Midbrain (tissue), 1 donor: ENCODE measurements at places on chromosomes 7 and 10.

GRCh38 chr10:123575105-123575504, 91.0 kb upstream of the GPR26 start:
- no peak for DNase-seq

GRCh38 chr10:97575127-97575668, 2.6 kb downstream of the ANKRD2 start:
- no peak for DNase-seq

GRCh38 chr10:6114805-6115341, 26.0 kb downstream of the RBM17 start:
- DNase-seq: peak; percentile 75

DNA sequence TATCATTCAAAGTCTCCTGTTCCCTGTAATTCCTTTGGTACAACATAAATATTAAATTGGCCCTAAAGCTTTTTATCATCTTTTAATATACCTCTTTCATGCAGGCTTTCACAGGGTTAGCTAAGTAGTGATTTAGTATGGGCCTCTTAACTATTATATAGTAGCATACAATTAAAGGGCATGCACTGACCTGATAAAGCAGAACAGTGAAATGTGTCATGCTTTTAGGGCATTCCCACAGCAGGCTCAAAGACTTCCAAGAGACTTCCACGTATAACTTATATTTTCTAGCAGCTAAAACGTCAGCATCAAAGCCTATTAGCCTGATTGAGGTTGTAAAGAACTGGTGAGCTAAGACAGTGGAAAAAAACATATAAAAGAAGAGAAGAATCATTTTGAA, 35.3 kb downstream of the SAMD8 start:
- DNase-seq: no peak

- DNase-seq: no peak
Measured at GRCh38 chr7:87426160-87426559, 49.3 kb downstream of the ABCB4 start.

DNA sequence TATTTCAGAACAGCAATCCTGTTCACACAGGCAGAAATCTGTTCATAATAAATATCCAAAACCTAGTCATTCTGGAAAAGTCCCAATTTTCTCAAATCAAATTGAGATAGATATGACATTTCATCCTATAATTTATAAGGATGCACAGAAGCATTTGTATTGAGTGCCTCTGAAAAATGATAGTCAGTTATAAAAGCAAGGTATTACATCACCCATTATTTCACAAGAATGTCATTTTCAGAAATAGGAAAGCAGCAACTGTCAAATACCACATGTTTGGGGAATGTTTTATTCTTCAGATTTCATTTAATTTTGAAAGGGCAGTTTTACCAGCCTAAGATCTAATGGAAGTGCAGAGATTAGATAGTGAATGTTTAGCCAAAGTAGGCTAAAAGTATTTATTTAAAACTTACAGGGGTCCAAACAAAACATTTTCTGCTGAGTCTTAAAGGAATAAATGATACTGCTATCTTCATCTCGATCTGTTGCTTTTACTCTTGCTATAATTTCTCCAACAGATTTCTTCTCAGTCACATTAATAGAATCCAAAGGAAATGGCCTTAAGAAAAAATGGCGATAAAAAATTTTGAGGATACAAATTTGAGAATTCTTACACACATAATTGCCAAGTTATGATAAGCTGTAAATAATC, 185.8 kb downstream of the HGF start:
- no peak for DNase-seq

DNA sequence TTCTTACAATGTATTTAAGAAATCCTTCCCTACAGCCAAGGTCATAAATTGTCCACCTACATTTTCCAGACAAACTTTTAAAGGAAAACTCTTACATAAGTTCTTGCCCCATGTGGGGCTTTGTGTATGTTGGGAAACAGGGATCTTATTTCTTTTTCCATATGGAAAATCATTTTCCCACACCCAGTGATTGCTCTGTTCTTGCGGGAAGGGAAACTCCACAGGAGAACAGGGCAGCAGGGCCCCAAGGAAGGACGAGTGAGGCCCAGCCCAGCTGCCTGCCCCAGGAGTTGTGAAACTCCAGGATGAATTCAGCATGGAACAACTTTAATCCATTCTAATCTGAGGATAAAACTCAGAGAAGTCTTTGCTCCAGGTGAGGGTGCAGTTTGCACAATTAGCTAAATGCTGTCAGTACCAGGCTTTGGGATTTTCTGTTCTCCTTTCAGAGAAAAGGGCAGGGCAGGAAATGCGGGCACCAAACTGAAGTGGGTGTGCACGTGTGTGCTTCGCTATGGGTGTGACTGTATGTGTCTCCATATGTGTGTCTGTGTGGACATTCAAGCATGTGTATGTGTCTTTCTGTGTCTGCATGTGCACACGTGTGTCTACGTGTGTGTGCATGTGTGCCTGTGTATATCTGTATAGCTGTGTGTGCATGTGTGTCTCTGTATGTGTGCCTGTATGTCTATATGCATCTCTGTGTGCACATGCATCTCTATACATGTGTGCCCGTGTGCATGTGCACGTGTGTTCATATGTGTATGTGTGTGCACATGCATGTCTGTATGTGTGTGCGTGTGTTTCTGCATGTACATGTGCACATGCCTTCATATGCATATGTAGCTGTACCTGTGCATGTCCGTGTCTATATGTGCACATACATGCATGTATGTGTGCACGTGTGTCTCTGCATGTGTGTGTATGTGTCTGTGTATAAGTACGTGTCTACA, 102.0 kb upstream of the FAM20C start:
- DNase-seq: no peak

DNA sequence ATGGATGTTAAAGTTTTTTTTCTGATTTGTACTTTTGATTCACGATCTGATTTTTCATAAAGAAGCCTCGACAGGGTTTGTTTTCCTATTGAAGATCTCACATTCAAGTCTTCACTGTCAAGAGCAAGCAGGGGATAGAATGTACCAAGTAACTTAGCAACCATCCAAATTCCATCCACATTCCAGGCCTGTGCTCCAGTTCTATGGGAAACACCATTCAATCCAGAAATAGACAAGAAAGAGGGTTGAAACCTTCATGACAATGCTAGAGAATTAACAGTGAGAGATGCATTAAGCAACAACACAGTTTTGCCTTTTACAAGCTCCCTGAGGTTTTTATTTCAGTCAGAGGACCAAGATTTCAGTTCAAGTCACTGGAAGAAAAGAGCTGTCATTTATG, 300.2 kb downstream of the NEBL start:
- DNase-seq: no peak

GRCh38 chr7:16210171-16210570, 211.2 kb downstream of the CRPPA start:
- no peak for DNase-seq

DNA sequence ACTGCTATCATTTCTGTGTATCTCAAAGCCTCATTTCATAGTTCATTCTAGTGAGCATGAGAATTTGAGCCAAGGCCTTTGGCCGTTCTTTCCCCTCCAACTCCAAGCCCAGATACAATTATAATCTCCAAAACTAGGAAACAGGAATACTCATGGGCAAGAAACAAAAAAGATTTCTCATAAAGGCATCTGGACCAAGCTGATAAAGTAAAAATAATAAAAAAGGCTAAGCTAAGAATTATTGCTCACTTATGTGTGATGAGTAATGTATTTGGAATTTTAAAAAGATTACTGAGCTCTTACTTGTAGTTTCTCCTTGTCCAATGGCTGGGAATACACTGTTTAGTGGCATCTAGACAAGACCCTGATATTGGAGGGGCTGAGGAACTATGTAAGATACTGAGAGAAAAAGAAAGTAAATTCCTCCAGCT, 196.4 kb upstream of the POM121L12 start:
- no peak for DNase-seq

DNA sequence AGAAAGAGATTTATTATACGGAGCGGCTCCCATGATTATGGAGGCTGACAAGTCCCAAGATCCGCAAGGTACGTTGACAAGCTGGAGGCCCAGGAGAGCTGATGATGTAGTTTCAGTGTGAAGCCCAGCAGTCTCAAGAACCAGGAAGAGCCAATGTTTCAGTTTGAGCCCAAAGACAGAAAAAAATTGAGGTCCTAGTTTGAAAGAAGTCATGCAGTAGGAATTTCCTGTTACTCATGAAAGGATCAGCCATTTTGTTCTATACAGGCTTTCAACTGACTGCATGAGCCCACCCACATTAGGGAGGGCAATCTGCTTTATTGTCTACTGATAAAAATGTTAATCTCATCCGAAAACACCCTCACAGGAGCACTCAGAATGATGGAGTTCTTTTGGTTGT, 51.5 kb downstream of the CCDC71L start:
- no peak for DNase-seq

GRCh38 chr7:117715784-117716445, 157.3 kb downstream of the CTTNBP2 start:
- peak; percentile 83 for DNase-seq

GRCh38 chr7:33674804-33675411, 230.4 kb upstream of the BMPER start:
- no peak for DNase-seq

DNA sequence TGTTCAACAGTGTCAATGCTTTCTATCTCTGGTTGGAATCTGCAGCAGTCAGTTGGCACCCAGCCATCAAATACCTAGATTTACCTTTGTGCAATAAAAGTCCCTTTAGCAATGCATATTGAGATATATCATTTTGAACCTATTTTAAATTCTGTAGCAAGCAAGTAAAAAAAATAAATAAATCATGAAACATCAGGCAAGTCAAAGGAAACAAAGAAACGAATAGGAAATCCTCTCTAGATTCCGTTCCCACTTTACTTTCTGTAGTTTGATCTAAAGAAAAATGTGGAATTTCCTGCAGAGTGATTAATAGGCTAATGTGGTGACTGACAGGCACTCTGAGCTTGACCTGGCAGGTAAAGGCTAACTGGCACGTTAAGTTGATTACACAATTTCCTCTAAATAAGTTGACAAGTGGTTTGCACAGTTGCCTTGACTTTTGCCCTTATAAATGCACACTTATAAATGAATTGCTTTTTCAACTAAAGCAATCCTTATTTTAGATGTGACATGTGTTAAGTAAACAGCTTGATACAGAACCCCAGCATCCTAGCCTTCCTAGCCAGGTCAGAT, 208.1 kb upstream of the TCF7L2 start:
- no peak for DNase-seq

- no peak for DNase-seq
Measured at GRCh38 chr7:131285556-131285955, 42.1 kb upstream of the MKLN1 start.

DNA sequence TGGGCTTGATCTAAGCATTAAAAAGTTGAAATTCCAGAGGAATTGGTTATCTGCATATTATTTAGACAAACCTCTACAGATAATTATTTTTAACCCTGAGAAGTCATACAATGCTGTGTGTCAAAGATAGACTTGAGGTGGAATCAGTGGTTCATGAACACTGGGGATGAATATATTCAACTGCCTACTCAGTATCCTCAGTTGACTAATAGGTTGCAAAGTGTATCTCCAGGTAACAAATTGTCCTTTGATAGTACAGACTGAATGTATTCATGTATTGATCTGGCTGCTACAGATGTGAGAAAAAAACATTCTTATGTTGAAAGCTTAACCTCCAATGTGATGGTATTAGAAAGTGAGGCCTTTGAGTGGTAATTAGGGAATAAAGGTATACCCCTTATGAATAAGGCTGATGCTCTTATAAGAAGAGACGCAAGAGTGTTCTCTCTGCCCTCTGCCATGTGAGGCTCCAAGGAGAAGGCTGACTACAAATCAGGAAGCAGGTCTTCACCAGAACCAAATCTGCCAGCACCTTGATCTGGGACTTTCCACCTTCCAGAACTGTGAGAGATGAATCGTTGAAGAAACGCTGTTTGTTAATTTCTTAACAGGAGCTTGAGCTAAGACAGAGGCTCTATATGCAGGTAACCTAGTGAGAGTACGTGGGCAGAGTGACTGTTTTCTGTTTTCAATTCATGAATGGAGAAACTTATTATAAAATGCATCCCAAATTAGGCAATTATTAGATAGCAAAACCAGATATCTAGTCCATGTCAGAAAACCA, 7.5 kb downstream of the MRPL32 start:
- no peak for DNase-seq

DNA sequence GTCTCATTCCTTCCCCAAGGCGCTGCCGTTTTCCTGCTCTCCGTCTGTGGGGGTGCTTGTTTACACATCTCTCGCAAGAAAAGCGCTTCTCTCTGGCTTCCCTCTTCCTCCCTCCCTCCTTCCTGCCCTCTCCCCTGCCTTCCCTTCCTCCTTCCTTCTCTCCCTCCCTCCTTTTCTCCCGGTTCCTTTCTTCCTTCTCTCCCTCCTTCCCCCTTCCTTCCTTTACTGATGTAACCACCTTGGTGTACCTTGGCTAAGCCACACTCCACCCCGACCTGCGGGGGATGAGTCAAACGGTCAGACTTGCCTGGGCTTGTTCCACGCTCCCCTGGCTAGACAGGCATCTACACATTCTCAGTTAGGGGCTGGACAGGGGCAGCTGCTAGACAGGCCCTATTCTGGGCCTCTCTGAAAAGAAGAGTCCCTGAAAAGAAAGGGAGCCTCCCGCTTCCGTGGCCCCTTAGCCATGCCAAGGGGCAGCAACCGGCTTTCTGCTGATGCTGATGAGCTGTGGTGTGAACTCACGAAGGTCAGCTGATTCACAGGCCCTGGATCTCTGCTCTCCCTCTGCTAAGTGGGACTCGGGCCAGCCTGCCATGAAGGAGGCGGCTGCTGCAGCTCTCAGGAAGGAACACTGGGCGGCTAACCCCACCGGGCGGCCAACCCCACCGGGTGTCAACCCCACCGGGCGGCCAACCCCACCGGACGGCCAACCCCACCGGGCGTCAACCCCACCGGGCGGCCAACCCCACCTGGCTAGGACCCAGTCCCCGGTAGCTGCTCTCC, 216.8 kb downstream of the TCERG1L start:
- no peak for DNase-seq

- DNase-seq: no peak
Measured at GRCh38 chr10:47369251-47369894, 14.7 kb downstream of the ZNF488 start.

DNA sequence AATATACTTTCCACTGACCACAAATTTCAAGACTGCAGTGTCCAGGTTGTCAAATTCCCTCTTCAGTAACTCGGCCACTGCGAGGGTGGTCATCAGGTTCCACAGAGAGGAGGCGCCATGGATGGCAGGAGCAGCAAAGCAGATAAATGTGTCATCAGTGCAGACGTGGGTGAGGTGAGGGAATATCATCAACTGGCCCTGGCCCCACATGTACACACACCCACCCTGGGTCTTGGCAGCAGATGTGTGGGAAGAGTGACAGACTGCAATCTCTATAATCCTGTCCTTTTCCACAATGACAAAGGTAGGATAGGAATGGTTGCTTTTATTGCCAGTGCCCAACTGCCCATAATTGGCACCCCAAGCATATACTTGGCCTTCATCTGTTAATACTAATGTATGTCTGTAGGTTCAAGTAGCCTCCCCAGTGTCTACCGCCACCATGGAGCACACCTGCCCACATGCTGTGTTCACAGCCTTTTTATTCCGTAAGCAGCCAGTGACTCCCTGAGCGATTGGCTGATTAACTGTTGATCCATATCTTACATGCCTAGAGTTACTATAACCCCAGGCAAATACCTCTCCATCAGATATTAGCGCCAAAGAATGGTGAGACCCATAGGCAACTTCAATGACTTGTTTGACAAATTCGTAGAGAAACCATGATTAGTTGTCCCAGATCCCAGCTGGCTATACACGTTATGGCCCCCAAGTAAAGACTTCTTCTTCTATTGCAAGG, 16.3 kb upstream of the LIPM start:
- no peak for DNase-seq

- no peak for DNase-seq
Measured at GRCh38 chr10:27625452-27626211, 120.0 kb downstream of the MKX start.

GRCh38 chr10:23110722-23111516, 15.5 kb downstream of the MSRB2 start:
- DNase-seq: peak; percentile 26

GRCh38 chr10:30510184-30510931, 76.4 kb downstream of the MAP3K8 start:
- DNase-seq: no peak
